ENCODE measurements at places on chromosomes 5 and 9. TPM values are rescaled to one million over a fixed set of nuclear protein-coding genes. Genes with fewer than 3 reads are reported as not detected.
A peak's percentile ranks its signal among the peaks of the same experiment; 100 is the strongest.

The LCN12 gene
- total RNA-seq: 2.0 TPM

The PELO gene
- 23.0 TPM for total RNA-seq

The NOXA1 gene
- 1.5 TPM for total RNA-seq

The LRSAM1 gene
- total RNA-seq: 20.1 TPM

The LIX1 gene
- total RNA-seq: not detected

The DHFR gene
- 81.0 TPM for total RNA-seq

The FIBCD1 gene
- total RNA-seq: not detected

The LRRC19 gene
- total RNA-seq: not detected

The FGF10 gene
- total RNA-seq: not detected

The LRRTM2 gene
- not detected for total RNA-seq

The TBC1D2 gene
- total RNA-seq: 3.9 TPM

The GABBR2 gene
- total RNA-seq: not detected

The SLC9A3 gene
- 1.6 TPM for total RNA-seq

The CLIC3 gene
- not detected for total RNA-seq

The PCDHGA6 gene
- 0.08 TPM for total RNA-seq

The PCDHB13 gene
- total RNA-seq: not detected

The STING1 gene
- 128 TPM for total RNA-seq

The PCDHGB1 gene
- not detected for total RNA-seq

- DNase-seq: peak; percentile 25
Measured at GRCh38 chr5:150671509-150672236, 10.6 kb downstream of the MYOZ3 start.

DNA sequence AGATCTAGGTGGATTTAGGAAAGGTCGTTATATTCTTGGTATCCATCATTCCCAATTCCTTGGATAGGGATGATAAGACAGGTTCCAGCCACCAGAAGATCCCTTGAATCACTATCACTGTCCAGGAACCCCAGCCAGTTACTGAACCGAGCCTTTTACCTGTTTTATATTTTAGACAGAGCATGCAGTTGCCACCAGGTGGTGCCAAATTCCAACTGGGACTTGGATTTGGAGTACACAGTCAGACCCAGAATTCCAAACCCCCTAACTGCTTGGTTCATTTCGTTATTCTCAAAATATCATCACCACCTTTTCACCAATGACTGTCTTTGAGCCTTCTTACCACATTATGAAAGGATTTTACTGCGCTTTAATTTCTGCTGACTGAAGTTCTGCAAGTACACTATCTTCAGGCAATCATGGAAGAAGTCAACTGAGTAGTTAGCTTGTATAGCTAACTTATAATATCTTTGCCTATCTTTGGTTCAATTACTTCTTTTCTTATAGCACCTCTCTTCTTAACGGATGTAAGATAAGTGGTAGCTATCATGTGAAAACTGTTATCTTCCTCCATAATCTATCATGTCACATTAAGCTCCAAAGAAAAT is 191.8 kb downstream of the PRR16 start:
- no peak for DNase-seq

GRCh38 chr5:157434096-157434495 is 25.9 kb upstream of the NIPAL4 start:
- DNase-seq: no peak

DNA sequence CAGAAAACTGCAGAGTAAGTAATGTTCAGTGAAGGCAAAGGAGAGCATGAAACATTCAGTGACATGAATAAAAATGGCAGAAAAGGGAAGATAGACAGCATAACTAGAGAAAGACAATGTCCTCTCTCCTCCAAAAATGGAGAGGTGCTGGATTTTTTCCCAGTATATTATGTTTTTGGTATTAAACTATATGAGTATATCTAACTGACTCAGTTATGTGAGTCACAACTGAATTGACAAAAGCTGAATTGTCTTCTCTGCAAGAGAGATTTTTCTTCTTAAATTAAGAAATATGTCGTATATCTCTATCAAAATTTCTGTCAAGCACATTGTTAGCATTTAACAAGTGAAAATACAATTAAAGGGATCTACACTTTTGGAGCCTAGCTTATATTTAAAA is 375.1 kb downstream of the CHSY3 start:
- no peak for DNase-seq

DNA sequence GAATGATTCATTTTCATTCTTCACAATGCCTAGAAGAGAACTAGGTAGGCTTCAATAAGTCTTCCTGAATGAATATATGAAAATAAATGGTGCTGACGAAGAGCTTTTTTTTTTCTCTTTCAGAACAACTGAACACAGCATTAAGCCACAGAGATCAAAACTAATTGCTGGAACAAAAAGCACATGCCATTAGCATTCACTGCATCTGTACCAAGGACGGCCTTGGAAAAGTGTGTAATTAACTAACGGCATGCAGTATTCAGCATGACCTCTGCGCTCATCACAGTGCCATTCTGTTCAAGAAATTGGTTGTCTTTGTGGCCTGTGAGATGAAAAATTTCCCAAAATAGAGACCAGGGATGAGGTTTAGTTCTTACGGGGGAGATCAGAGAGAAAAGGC is 99.3 kb downstream of the NUDT12 start:
- DNase-seq: no peak

DNA sequence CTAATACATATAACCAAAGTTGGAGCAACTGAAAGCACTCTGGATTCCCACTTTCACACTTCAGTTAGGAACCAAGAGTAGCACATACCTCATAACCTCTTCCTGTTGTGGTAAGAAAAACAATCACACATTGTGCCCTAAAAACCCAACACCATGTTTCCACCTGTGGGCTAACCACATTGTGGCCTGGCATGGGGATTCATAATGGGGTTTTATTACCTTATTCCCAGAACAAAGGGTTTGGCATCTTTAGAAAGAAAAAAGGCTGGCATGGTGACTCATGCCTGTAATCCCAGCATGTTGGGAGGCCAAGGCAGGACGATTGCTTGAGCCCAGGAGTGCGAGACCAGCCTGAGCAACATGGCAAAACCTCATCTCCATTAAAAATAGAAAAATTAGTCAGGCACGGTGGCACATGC is 60.6 kb downstream of the HSD17B3 start:
- DNase-seq: peak; percentile 78

GRCh38 chr5:169744336-169744735 is 107.3 kb downstream of the DOCK2 start:
- DNase-seq: no peak

DNA sequence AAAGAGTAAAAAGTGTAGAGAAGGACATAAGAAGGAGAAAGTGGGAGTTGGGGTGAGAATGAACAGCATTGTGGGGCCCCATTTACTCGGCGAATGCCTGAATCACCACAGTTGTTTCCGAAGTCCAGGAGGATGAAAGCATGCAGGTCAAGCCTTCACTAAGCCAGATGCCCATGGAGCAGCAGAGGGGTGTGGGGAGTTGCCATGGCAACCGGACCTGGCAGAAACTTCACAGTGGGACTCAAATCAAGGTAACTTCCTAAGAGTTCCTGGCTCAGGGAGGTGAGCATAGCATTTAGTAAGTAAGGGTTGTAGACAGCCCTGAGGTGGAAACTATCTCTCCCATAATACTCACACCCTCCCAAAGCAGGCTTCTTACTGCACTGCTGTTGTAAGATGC is 357.1 kb downstream of the TRIM32 start:
- DNase-seq: no peak

DNA sequence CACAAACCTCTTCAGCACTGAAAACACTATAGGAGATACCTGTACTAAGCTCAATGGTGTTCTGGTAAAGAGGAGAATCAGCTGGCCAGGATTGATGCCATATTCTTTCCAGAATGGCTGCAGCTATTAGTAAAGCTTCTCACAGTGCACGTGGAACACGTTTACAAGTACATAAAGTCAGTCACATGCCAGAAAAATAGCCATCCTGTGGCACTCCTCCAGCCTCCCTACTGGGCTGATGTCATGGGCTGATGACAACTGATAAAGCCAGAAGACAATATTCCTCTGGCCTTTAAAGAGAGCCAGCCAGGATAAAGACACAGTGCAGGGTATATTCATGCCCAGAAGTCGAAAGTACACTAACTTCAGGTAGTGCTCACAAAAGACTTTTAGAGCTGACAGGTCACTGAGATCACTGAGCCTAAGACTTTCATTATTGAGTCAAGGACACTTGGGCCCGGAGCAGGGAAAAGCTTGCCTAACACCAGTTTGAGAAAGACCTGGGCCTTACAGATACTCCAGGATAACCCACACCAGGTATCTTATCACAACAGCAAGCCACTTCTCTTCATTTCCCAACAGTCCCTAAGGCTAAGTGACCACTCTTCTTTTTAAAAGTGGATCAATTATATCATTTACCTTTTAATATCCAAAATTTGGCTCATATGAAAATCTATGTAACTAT is 29.4 kb downstream of the ABITRAM start:
- DNase-seq: no peak

DNA sequence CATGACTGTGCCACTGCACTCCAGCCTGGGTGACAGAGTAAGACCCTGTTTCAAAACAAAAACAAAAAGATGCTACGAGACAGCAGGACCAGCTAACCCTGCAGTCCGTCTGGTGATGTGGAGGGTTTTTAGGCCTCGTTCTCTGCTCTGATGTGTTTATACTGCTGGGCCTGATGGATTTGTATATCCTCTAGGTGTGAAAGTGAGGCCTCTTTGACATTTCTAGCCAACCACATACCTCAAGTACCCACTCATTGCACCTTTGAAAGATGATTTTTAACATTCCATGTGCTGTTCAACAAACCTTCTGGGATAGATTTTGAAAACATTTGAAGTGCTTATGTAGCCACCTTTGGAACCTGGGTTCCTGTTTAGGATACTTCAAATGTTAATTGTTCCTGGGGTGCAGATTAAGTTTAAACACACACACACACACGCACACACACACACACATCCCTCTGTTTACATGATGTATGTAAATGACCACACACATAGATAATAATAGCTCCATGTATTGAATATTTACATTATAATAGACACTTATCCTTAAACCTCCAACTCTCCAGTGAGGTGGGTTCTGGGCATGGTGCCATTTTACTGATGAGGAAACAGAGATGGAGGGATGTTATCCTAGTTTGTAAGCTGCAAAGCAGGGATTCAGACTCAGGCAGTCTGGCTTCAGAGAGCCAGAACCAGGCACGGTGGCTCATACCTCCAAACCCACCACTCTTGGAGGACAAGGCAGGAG is 48.8 kb upstream of the GOLPH3 start:
- no peak for DNase-seq

DNA sequence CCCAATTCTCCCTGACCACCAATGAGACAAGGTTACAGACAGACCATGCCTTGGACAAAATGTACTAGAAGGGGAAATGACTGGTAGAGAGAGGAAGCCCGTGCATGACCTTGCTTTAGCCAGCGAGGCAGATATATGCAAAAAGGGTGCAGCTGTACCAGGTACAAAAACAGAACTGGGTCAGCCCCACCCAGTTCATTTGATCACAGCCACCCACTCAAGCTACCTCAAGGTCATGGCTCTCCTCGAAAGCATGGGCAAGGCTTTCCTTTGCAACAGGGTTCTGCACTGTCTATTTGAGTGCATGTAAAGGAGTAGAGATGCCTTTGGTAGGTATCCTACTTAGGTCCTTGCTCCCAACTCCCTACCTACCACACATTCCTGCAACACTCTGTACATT is 33.3 kb downstream of the TLE1 start:
- no peak for DNase-seq

DNA sequence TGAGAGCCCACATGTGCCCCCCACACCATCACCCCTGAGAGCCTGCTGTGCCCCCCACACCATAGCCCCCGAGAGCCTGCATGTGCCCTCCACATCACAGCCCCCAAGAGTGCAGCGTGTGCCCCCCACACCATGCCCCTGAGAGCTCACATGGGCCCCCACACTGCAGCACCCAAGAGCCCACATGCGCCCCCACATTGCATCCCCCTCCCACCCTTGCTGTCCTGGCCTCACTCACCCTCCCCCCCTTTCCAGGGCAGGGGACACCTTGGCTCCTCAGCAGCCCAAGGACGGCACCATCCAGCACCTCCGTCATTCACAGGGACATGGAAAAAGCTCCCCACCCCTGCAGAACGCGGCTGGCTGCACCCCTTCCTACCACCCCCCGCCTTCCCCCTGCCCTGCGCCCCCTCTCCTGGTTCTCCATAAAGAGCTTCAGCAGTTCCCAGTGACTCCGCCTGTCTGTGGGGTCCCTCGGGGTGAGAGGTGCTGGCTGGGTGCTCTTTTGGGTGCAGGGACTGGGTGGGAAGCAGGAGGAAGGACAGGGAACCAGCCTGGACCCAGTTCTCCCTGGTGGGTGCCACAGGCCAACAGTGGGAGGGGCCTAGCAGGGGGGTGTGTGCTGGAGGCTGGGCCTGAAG is 5.0 kb downstream of the LCN1 start:
- no peak for DNase-seq

DNA sequence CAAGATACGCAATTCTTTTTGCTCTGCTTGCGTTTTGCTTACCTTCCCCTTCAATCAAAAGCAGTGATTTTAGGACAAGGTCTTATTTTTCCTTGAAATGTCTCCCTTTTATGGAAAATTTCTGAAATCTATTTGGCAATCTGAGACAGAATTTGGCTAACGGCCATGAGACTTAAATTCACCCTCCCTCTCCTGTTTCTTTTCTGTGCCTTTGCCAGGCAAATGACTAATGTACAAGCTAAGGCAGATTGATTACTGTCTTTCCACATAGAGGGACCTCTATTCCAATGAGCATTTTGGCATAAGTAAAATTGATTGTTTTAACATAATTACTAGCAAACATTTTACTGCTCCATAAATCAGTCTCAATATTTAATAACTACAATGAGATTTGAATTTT is 31.7 kb downstream of the FAM81B start:
- DNase-seq: no peak

- DNase-seq: no peak
Measured at GRCh38 chr9:103789686-103790085, 304.4 kb upstream of the SMC2 start.

- no peak for DNase-seq
Measured at GRCh38 chr9:134442486-134443173, 116.4 kb downstream of the RXRA start.

DNA sequence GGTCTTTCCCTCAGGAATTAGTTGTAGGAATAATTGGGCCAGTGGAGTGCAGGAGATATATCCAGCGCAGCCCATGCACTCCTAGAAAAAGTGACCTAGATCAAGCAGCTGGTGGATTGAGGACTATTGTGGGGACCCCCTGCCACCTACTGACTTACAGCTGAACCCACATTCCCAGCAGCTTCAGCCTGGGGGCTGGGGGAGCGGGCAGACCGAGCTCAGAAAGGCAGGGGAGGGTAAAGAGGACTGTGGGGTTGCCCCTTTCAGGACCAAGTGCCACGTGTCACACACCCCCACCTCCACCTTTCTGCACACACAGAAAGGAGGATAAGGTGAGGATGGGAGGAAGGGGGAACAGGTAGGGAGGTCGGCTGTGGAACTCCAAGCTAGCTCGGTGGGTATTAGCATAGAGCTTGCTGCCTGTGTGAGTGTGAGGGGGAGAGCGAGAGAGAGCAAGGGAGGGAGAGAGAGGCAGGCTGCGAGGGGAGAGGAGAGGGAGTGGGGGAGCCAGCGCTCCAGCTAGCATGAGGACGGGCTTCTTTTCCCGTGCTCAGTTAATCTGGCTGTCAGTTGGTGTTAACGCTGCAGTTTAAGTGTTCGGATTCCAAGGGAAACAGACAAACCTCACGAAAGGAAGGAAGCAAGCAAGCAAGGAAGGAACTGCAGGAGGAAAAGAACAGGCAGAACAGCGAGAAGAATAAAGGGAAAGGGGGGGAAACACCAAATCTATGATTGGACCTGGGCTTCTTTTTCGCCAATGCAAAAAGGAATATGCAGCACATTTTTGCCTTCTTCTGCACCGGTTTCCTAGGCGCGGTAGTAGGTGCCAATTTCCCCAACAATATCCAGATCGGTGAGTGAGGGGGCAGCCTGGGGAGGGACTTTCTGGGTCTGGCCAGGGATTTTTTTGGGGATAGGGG is at the start of gene GRIA1:
Gene GRIA1, plus strand, starts transcription at position 553 of the 920 bp plus-strand sequence.
- no peak for DNase-seq
